Stimulated activated CD4-positive, alpha-beta T cell treated with anti-CD3 and anti-CD28 coated beads, Interleukin-2, amount 100 ng/mL, for 48 hours (primary cell): ENCODE measurements at places on chromosomes 3 and 15.

- no peak for DNase-seq
Observed at GRCh38 chr3:169836078-169836941, 23.6 kb upstream of the LRRC34 start.

DNA sequence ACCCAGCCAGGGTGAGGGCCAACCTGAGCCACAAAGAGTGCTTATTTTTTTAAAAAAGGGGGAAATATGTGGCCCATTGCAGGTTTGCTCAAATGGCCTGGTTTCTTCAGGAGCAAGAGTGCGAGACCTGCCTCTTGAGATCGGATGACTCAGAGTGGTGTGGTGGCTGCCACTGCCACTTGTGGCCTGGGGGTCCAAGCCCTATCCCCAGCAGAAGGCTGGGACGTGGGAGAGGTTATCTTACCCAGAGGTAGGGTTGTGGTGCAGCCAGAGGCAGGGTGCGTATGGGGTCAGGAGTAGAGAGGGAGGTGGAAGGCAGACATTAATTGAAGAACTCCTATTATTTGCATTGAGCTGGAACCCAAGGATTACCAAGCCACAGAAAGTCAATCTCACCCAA, 83.2 kb upstream of the SMAD3 start:
- DNase-seq, result no peak

GRCh38 chr3:160378331-160379109, 20.5 kb downstream of the IFT80 start:
- no peak for DNase-seq

DNA sequence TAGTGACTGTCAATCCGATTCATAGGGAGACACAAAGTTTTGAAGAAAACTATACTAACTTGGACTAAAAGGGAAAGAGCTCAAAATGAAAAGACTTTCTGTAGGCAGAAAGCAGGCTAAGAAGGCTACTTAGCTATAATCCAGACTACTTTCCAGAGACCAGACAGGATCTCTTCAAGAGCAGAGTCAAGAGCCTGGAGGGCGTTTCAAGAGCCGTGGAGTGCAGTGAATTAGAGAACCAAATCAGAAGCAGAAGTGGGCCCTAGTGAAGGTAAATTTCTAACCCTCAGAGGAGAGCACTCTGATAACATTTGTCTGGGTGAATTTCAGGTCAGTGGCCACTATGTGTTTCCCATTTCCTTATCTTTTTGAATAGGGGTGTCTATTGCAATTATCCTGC, 76.4 kb downstream of the CGGBP1 start:
- no peak for DNase-seq

DNA sequence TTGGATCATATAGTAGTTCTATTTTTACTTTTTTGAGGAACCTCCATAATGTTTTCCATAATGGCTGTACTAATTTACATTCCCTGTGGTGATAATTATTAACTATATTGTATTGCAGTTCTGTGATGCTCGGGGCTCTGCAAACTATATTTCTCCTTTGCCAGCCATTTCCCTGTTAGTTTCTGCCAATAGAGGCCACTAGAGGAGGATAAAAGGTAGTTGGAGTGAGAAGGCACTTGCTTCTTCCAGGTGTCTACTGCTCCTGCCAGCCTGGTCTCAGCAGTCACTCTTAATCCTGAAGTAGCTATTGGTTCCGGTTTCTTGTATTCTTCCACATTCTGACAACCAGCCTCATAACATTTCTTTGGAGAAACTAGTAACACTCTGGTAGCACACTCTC, 233.9 kb upstream of the GBE1 start:
- no peak for DNase-seq

GRCh38 chr15:69825941-69826818, 271.5 kb downstream of the TLE3 start:
- DNase-seq, result no peak

DNA sequence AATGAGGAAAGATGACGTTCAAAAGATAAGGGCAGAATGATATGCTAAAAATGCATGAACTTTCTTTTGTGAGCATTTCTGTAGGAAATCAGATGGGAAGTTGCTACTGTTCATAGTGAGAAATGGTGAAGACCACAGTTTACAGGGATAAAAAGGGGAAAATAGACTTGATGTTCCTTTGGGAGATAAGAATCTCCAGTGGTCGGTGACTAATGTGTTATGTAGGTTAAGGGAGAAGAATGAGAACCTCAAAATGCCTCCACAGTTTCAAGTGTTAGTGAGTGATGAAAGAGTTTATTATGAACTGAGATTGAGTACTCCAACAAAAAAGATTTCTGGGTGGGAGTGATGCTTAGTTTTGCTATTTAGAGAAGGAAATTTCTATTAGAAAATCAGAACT, 247.2 kb downstream of the LSAMP start:
- no peak for DNase-seq

- DNase-seq, result no peak
Observed at GRCh38 chr3:111787556-111788463, 71.3 kb upstream of the PHLDB2 start.
